ENCODE measurements at places on chromosomes 6 and 20.

GRCh38 chr6:90669846-90670245, 83.0 kb upstream of the MAP3K7 start:
- DNase-seq = no peak

DNA sequence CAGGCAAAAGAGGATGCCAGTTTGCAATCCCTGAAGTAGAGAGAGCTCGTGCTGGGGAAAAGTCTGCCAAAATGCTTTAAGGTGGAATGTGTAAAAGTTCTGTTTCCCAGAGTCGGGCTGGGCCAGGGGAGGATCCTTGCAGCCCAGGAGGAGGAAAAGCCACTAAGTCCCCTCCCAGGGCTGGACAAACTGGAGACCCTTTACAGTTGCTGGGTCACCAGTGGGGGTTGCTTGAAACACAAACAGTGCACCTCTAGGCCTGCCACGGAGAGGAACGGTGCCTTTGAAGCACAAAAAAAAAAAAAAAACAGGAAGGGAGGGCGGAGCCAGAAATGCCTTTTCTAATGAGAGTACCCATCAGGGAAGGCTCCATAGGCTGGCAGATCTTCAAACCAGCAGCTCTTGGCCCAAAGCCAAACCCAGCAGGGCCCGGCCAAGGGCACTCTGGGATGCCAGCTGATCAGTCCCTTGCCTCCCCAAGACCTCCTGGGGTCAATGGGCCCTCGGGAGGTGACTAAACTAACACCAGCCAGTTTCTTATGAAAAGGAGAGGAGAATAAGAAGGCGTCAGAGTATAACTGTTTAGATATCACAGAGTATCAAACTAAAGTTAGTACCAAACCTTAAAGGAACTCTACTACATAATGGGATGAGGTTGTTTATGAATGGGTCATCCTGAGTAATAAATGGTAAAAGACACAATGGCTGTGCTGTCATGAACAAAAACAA, 23.7 kb downstream of the HLA-A start:
- DNase-seq = peak; percentile 64

DNA sequence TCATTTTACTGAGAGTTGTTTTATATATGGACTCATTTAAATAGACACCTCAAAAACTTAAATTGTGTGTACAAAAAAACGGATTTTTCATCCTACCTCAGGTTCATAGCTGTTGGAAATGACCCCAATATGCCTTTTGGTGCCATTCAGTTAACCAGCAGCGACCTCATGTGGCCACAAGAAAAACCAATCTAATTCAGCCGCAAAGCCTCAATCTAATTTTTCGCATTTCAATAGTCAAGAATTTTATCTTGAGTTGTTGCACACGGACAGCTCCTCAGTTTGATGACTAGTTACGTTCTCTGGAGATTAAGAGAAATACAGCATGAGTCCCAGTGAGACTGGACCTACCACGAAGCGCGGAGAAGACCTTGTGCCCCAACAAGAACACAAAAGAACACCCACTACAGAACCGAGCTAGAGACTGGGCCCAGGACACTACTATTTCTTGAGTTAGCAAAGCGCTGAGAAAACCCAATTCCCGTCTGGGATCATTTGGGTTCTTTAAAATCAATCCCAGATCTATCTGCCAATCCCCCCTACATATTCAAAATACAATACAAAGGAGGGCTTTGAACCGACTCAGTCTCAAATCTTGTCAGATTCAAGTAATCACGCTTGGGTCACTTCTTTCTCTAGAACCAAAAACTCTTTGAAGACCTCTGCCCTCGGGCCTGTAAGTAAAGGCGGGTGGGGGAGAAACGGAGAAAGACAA, 1.1 kb downstream of the TCP11 start:
- peak; percentile 62 for DNase-seq

- DNase-seq = no peak
Observed at GRCh38 chr20:45861221-45862075, 4.0 kb downstream of the ZSWIM3 start.

- no peak for DNase-seq
Observed at GRCh38 chr6:145801021-145801420, 13.6 kb downstream of the FBXO30 start.

- DNase-seq = no peak
Observed at GRCh38 chr6:71579902-71580301, 291.3 kb downstream of the OGFRL1 start.

DNA sequence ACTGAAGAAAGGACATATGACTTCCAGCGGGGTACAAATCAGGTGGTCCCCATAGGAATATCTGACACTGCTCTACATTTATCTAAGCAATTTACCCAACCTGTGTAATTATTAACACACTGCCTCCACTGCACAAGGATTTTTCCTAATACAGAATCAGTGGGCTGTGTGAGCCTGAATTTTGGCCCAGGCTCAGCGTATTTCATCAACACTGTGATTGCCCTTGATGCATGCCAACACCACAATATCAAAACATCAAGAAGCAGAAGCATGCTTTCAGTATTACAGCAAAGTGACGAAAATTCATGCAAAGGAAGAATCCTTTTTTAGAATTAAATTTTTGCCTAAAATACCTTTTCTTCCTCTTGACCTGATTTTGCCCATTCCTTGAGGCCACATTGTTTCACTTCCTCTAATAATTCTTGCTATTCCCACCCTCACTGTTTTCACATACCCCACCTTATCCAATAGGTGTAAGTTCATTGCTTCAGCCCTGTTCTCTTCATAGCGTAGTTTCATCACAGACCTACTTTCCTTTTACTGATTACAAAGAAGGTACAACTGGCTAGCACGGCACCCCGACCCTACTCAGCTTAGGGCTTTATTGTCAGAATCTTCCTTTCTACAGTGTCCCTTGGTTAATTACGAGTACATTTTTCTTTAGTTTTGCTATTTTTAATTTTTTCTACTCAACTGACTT, 83.7 kb upstream of the PTCHD4 start:
- no peak for DNase-seq

GRCh38 chr6:90068264-90068663, 174.0 kb downstream of the GJA10 start:
- no peak for DNase-seq

GRCh38 chr6:38503032-38503773, 136.5 kb downstream of the BTBD9 start:
- peak; percentile 15 for DNase-seq

GRCh38 chr20:5328268-5328667, 11.5 kb upstream of the PROKR2 start:
- no peak for DNase-seq

DNA sequence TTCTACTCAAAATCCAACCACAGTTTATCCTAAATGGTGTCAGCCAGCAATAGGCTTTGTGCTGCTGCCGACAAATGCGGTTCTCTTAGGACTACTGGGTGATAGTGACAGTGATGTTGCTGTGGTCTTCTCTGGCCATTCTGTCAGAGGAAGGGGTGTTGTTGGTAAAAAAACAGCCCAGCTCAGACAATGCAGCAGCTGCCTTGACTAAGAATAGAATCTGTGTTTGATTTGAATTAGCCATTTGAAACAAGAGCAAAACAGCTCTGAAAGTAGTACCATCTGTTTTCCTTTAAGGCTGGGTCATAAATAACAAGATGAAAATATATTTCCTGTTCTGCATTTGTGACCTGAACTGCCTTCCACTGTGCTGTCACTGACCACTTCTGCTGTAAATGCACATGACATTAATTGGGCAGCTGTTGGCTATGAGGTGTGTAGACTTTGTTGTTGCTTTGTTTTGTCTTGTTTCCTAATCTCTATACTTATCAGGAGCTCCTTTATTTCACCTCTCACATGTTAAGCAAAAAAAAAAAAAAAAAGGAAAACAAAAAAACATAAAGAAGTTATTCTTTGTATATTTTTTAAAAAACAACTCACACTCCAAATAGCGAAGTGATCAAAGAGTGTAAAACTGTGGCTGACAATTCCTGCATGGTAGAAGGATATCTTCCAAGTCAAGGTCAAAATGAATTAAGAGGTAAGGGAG, 497.8 kb upstream of the ARID1B start:
- DNase-seq = no peak

DNA sequence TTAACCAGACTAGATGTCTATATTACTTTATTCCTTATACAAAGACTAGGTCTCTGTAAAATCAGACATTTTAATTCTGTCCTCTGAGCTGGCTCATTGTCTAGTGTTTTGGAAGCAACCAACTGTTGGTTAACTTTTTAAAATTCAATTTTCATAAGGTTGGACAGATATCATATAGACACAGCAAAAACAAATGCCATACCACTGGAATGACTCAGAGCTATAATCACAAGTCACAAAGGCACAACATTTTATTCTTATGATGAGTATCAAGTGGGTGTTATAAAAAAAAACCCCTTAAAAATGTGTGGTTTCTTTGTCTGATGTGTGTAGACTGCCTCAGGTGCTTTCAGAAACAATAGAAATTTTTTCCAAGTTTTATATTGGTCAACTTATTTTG, 296.2 kb upstream of the MARCKS start:
- no peak for DNase-seq

- DNase-seq = no peak
Observed at GRCh38 chr6:4370066-4370465, 234.7 kb upstream of the ECI2 start.

DNA sequence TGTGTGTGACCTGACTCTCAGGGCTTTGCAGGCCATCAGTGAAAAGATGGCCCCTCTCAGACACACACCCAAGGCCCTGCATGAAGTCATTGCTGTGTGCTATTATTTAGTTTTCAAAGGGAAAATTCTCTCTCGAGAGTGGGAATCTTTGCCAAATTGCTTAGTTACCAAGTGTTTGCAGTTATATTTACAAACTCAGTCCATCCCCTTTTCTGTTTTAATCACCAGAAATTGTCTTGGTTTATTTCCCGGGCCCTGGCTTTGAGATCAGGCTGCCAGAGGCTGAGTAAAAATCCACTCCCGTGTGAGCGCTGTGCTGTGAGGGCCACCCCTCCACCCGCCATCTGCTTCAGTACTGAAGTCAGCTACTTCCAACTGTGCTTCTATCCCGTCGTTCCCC, 163.1 kb downstream of the SOD2 start:
- DNase-seq = no peak
